ENCODE measurements at places on chromosomes 6 and 20. TPM values are rescaled to one million over a fixed set of nuclear protein-coding genes. Genes with fewer than 3 reads are reported as not detected.

- H3K27me3 ChIP-seq, result no peaks in the 10 kb centered on the region
- H3K36me3 ChIP-seq, result no peaks in the 10 kb centered on the region
- no peak overlapping the region for H3K4me3 ChIP-seq
- H3K4me1 ChIP-seq, result peaks cover 43% of the 10 kb centered on the region
- DNase-seq, result no peak
Measured at GRCh38 chr6:53802582-53802981, 7.8 kb downstream of the LRRC1 start.

GRCh38 chr6:494394-494793, 102.8 kb downstream of the IRF4 start:
- no peak overlapping the region for H3K4me3 ChIP-seq
- DNase-seq, result no peak
- no peaks in the 10 kb centered on the region for H3K4me1 ChIP-seq
- H3K36me3 ChIP-seq, result no peaks in the 10 kb centered on the region
- no peaks in the 10 kb centered on the region for H3K27me3 ChIP-seq
- no peak overlapping the region for H3K27ac ChIP-seq

DNA sequence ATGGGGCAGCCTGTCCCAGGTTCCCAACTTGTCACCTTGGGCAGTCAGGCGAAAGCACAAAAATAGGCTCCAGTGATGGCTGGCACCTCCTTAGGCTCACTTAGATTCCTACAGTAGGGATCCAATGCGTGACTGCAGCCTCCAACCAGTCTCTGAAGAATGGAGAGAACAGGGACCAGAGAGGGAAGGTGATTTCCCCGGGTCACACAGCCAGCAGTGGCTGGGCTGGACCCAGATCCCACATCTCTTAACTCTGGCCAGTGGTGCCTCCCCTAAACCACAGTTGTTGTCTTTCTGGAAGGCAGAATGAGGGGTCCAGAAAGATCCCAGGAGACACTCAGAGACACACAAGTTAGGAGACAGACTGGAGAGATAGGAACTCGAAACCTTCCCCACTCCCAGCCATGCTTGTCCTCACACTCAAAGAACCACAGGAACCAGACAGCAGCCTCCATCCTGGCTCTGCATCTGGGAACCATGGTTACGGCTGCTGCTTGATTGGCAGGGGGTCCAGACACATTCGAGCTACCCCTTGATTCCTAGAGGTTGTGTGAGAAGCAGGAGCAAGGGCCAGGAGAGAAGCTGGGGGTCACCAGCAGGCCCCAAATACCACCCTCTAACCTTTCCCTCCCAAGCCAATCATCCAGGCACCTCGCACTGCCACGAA, 33.1 kb upstream of the SIRPA start:
- H3K36me3 ChIP-seq, result no peaks in the 10 kb centered on the region
- no peak for DNase-seq
- H3K4me3 ChIP-seq, result no peak overlapping the region
- H3K27ac ChIP-seq, result no peak overlapping the region

GRCh38 chr6:157822245-157823000, 623 bp upstream of the SNX9 start:
- no peak overlapping the region for H3K4me3 ChIP-seq
- no peaks in the 10 kb centered on the region for H3K36me3 ChIP-seq
- H3K27me3 ChIP-seq, result no peaks in the 10 kb centered on the region
- H3K4me1 ChIP-seq, result peaks cover 11% of the 10 kb centered on the region

GRCh38 chr6:2509711-2510110, 241.0 kb downstream of the MYLK4 start:
- no peaks in the 10 kb centered on the region for H3K36me3 ChIP-seq
- no peaks in the 10 kb centered on the region for H3K27me3 ChIP-seq
- no peak for DNase-seq

DNA sequence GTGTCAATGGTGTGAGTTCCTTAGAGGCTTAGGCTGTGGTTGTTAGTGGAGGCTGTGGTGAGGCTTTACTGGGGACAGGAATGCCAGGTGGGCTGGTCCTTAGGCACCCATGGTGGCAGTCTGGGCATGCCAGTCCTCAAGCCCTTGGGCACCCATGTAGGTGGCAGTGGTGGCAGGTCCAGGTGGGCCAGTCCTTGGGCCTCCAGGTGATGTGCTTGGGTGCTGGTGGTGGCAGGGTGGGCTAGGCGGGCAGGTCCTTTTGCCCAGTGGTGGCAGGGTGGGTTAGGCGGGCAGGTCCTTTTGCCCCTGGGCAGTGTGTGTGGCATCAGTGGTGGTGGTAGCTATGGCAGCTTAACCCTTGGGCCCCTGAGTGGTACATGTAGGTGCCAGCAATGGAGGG, 133.8 kb downstream of the FLRT3 start:
- no peak for DNase-seq
- H3K4me3 ChIP-seq, result no peak overlapping the region
- H3K27ac ChIP-seq, result no peak overlapping the region

DNA sequence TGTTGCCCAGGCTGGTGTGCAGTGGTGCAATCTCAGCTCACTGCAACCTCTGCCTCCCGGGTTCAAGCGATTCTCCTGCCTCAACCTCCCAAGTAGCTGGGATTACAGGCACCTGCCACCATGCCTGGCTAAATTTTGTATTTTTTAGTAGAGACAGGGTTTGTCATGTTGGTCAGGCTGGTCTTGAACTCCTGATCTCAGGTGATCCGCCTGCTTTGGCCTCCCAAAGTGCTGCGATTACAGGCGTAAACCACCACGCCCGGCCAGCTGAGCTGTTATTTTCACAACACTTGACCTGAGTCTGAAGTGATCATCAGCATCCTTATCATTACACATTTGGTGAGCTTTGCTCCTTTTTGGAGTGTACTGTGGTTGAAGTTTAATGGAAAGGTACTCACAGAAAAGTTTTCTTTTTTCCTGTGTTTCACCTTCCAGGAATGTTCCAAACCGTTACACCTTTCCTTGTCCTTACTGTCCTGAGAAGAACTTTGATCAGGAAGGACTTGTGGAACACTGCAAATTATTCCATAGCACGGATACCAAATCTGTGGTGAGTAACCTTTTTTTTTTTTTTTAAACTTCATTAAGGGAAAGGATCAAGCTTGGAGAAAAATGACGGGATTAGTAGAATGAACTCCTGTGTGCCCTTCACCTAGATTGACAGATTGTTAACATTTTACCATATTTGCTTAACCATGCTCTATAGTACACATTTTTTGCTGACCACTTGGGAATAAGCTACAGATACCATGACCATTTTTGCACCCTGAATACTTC, 9.7 kb downstream of the RNF114 start:
- DNase-seq, result no peak
- no peak overlapping the region for H3K27ac ChIP-seq
- no peak overlapping the region for H3K4me3 ChIP-seq
- peaks cover 2% of the 10 kb centered on the region for H3K4me1 ChIP-seq
- peaks cover 66% of the 10 kb centered on the region for H3K36me3 ChIP-seq

DNA sequence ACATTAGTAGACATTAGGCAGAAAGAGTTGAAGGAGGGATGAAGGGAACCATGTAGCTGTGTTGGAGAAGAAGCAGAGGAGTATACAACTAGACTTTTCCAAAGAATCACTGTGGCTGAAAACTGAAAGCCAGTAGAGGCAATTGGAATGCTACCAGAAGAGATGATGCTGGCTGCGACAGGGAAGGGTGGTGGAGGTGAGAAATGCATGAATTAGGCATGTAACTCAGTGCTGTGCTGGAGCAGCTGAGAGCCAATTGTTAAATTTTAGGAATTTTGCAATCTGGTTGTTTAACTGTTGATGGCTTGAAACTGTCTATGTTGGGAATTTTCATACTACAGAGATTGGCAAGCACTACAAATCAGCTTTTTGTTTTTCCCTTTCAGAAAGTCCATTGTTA, 35.8 kb upstream of the SIRPG start:
- no peak overlapping the region for H3K4me3 ChIP-seq
- H3K4me1 ChIP-seq, result no peaks in the 10 kb centered on the region
- DNase-seq, result no peak
- H3K27ac ChIP-seq, result no peak overlapping the region
- H3K36me3 ChIP-seq, result no peaks in the 10 kb centered on the region

DNA sequence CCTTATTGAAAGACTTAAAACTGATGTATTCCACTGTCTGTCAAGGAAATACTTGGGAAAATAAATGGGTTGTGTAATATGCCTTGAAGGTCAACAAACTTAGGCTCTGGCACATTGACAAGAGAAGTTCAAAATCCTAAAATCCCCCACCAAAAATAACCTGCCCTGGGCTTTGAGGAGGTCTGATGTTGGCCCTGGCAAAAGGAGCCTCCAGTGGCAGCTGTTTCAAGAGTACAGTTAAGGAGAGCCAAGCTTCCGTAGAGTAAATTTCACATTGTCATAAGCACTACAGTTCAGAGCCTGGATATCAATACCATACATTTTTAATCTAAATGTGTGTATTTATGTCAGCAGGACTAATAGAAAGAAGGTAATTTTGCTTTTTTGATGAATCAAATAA, 282.7 kb downstream of the EYA4 start:
- DNase-seq, result no peak
- H3K27me3 ChIP-seq, result no peaks in the 10 kb centered on the region
- no peaks in the 10 kb centered on the region for H3K36me3 ChIP-seq
- no peaks in the 10 kb centered on the region for H3K4me1 ChIP-seq

GRCh38 chr6:12720310-12720709, 3.7 kb downstream of the PHACTR1 start:
- no peaks in the 10 kb centered on the region for H3K36me3 ChIP-seq
- H3K4me3 ChIP-seq, result no peak overlapping the region
- H3K4me1 ChIP-seq, result no peaks in the 10 kb centered on the region
- H3K27ac ChIP-seq, result no peak overlapping the region

DNA sequence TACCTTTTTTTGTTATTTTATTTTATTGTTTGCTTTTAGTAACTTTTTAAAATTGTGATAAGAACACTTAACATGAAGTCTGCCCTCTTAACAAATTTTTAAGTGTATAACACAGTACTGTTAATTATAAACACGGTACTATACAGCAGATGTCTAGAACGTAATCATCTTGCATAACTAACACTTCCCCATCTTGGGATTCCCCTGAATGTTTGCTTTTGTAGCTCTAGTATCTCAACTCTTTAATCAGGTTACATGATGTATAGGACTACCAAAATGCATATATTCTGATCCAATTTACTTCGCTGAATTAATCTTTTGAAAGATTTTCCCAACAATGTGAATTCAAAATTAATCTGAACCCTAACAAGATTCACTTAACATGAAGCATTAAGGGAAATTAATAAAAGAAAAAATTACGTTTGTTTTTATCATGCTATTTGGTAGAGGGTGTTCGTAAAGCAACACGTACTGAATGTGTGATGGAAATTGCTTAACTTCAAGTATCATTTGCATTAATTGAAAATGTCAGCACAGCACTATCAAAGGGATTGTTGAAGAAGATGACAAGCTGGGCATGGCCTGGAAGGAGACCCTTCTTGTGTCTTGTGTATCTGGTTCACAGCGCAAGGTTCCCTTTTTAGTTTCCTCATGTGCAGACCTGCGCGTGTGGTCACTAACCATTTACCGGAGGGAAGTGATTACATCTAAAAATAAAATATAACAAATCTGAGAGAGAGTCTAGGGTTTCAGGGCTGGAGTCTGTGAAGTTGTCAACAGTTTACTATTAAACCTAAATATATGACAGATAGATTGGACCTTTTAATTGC, 15.2 kb downstream of the COL19A1 start:
- no peaks in the 10 kb centered on the region for H3K27me3 ChIP-seq
- no peak for DNase-seq
- H3K4me3 ChIP-seq, result no peak overlapping the region
- H3K27ac ChIP-seq, result no peak overlapping the region
- no peaks in the 10 kb centered on the region for H3K4me1 ChIP-seq
- no peaks in the 10 kb centered on the region for H3K36me3 ChIP-seq

DNA sequence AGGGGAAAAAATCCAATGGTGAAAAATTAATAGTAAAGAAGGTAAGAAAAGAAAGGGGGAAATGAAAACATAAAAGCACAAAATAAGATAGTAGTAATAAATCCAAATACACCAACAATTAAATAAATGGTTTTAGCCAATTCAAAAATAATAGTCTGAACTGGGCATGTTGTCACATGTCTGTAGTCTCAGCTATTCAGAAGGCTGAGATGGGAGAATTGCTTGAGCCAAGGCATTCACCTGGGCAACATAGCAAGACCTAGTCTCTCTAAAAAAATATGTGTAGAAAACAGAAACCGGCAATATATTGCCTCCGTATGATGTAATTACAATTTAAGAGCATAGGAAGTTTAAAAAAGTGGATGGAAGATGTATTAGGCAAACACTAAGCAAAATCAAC, 311.3 kb upstream of the FERMT1 start:
- no peaks in the 10 kb centered on the region for H3K27me3 ChIP-seq
- H3K4me3 ChIP-seq, result no peak overlapping the region
- DNase-seq, result no peak
- no peaks in the 10 kb centered on the region for H3K36me3 ChIP-seq
- no peaks in the 10 kb centered on the region for H3K4me1 ChIP-seq

- no peak overlapping the region for H3K27ac ChIP-seq
- no peaks in the 10 kb centered on the region for H3K27me3 ChIP-seq
- DNase-seq, result no peak
- no peak overlapping the region for H3K4me3 ChIP-seq
Measured at GRCh38 chr6:147417954-147418353, 90.5 kb upstream of the SAMD5 start.

- no peak overlapping the region for H3K27ac ChIP-seq
- no peaks in the 10 kb centered on the region for H3K36me3 ChIP-seq
- H3K4me3 ChIP-seq, result no peak overlapping the region
Measured at GRCh38 chr6:128754658-128755256, 128.2 kb upstream of the LAMA2 start.

- H3K27ac ChIP-seq, result no peak overlapping the region
- no peaks in the 10 kb centered on the region for H3K27me3 ChIP-seq
- H3K4me3 ChIP-seq, result no peak overlapping the region
- H3K36me3 ChIP-seq, result no peaks in the 10 kb centered on the region
Measured at GRCh38 chr20:49620364-49621240, 52.7 kb upstream of the PTGIS start.

DNA sequence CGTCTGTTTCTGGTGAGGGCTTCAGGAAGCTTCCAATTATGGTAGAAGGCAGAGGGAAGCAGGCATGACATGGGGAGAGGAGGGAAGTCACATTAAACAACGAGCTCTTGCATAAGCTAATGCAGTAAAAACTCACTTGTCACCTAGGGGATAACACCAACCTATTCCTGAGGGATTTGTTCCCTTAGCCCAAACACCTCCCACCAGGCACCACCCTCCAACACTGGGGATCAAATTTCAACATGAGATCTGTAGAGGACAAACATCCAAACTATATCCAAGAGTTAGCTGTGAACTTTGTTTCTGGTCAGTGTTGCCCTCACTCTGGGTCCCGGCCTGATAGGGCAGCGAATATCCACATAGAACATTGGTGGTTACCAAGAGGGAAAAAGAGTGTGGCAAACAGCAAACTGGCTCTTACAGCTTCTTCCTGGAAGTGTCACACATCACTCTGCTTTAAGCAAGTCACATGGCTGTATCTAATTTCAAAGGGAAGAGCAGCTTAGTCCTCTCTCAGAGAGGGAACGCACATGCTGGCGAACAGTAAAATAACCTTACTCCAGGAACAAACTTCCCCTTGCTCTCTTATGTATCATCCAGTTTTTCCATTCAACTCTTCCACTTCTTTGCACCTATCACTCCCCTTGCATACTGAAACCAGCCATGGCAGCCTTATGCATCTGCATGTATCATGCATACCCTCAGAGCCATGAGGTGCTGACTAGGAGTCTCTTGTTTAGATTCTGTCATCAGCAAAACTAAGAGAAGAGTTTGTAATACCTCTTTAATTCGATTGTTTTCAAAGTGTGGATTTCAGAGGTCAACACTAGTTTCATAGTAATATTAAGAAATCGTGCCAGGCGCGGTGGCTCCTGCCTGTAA, 4.8 kb upstream of the MOCS1 start:
- no peaks in the 10 kb centered on the region for H3K27me3 ChIP-seq
- H3K4me3 ChIP-seq, result no peak overlapping the region
- no peak overlapping the region for H3K27ac ChIP-seq
- DNase-seq, result no peak
- no peaks in the 10 kb centered on the region for H3K36me3 ChIP-seq
- no peaks in the 10 kb centered on the region for H3K4me1 ChIP-seq

Gene ERVFRD-1
- total RNA-seq, result not detected

Gene MRPL18
- 85.7 TPM for total RNA-seq

Gene ZBTB46
- total RNA-seq, result 15.9 TPM

Measured in thyroid gland (tissue), 4 donors.